ENCODE measurements at places on chromosomes 4 and X.
A peak's percentile ranks its signal among the peaks of the same experiment; 100 is the strongest.

DNA sequence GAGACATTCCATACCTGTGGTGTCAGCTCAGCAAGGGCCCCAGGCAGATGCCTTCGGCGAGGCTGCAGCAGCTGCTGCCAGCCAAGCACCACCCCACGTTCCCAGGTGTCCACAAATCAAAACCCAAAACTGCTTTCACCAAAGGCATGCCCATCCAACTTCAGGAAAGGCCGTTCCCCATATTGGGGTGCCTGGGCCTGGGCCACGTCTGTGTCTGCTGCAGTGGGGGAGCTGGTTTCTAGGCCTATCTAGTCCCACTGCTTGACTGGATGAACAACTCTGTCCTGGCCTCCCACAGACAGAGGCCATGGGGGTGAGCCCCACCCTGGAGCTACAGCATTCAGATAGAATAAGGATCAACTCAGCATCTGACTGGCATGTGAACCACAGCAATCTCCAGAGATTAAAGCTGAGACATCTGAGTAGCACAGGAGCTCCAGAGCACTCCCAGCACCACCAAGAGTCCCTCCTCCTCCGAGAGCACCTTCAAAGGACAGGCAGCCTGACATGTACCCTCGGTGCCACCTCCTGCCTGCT lies 37.0 kb downstream of the NAT8L start:
- peak; percentile 79 for DNase-seq

GRCh38 chr4:5041699-5042098 lies 9.6 kb upstream of the STK32B start:
- DNase-seq: no peak

- no peak for DNase-seq
These were observed 14.1 kb downstream of the MBNL3 start for GRCh38 chrX:132474544-132475248.

DNA sequence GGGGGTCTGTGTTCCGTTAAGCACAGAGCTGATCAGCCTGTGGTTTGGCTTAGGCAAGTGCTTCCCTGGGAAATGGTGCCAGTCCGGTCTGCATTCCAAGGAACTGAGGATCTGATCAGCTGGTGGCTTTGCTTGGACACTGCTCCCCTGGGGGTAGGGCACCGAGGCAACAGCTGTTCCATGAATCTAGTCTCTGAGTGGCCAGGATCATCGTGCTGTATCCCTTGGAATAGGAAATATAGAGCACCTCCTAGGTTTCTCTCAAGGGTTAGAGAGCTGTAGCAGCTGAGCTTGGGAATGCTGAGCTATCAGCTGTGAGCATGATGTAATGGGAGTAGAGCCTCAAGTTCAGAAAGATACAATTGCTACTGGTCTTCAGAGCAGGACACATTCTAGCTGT lies 863.9 kb downstream of the RAPGEF2 start:
- no peak for DNase-seq

GRCh38 chr4:95550115-95550987 lies 1.6 kb upstream of the UNC5C start:
- DNase-seq: no peak

DNA sequence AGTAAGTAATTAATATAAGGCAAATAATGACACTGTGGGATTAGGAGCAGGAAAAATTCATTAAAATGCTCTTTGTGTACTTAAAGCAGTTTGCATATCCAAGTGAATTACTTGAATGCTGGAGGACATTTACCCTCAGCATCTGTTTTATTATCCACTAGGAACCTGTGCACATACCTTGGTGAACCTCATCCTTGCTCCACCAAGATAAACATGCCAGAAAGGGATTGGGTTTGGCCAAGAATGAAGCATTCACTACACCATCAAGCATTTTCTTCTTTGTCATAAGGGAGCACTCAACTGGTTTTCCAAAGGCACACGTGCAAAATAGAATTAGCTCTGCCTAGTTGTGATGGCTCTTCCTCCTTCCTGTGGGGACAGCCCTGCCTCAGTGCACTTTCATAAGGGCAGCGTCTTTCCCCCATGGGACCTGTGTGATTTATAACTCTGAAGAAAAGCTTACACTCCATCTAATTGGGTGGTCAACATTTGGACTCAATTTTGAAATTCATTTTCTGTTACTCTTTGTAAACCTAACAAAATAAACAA lies 291.7 kb downstream of the USP46 start:
- DNase-seq: no peak

DNA sequence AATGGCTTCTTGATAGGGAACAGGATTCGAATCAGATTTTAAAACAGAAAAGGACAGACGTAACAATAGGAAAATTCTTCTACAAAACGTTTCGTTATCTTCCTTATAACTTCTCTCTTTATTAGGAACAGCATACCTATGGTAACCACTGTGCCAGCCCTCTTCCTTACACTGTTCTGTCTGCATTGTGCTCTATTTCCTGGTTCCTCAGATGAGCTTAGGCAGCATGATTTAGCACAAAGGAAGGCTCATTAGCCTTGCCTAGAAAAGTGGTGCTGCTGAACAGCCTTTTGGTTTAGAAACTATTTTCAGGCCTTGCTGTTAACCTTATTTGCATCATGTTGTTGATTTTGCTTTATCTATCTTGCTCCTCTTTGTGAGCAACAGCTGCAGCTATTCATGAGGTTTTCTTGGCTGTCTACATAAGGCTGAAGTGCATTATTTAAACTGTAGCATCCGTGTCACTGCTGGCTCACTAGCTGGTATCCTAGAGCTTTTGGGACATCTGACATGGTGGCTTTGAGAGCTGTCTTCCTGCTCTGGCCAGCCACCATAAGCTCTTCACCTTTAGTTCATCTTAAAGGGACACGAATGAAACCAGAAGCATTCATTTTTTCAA lies 69.9 kb upstream of the NRK start:
- no peak for DNase-seq

- DNase-seq: no peak
These were observed 605 bp upstream of the FAT1 start for GRCh38 chr4:186724058-186724863.

DNA sequence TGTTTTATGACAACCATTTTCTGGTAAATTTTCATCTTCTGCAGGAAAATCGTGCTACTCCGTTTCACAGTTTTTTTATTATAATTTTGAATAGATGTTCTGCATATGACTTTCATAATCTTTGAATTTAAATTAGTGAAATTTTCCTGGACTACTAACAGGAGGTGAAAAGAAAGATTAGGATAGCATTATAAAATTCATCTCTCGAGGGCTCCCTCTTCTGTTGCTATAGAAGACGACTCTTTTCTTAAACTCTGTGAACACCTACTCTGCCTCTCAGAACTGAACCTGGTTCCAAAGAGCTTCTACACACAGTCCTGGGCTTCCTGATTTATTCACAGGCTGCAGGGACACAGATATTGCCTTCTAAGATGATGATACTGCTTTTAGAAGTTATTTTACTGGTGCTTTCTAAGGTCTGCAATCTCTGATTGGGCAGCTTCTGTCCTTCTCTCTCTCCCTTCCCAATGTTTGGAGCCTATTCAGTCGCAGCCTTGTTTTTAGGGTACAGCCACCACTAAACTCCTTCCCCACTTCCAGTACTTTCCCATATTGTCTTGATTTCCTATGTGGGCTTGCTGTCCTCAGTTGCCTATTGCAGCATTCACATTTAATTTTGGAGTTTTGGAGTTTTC lies 10.1 kb upstream of the SAP30 start:
- DNase-seq: no peak

- DNase-seq: no peak
These were observed 29.3 kb downstream of the CRMP1 start for GRCh38 chr4:5863461-5864113.

DNA sequence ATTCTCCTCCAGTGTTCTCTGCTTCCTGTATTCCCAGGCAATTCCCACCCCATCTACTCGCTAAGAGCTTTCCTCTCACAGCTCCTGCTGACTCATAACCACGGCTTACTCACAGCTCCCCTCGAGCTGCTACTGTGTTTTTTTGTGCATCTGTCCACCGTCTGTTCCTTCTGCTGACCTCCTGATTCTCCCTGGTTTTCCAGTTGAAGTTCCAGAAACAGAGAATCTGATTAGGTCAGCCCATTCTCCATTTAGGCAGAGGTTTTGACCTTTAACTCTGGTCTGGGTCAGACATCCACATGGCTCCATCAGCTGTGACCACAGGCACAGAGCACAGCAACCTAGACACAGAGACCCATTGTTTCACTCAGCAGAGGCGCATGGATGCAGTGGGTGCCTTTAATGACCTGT lies 5.5 kb upstream of the SMIM20 start:
- DNase-seq: no peak

Data from vagina (tissue), 2 donors.